Right ventricle myocardium inferior (tissue), 1 donor: ENCODE measurements at places on chromosomes 12 and 14.
A peak's percentile ranks its signal among the peaks of the same experiment; 100 is the strongest.

DNA sequence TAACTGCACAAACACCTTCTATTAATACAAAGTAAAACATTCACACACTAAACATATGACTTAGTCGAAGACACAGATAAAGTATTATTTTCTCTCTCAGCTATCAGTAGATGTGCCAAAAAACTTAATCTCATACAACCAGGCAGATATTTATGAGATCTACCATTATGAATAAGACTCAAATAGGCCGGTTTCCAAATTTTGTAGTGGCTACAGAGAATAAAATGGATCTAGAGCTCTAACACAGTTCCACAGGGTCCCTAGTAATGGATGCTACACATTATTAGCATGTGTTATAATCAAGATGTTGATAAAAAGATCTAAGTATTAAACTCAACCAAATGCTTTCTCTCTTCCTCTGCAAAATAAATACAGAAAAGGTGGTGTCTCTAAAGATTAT is 10.4 kb downstream of the SAV1 start:
- no peak for DNase-seq

DNA sequence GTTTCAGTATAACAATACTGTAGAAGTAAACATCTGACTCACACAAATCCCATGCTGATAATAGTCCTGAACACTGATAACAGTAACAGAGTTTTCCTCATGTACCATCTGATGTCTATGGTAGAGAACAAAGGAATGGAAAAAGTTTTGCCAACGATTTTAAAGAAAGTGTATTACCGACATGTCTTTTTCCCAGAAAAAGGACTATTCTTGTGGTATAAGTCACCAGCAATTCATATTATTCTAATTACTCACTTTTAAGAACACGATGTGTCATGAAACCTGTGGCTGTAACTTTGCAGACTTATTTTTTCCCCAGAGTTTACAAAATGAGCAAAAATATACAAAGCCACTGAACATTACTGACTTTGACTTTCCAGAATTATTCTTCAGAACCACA is 40.1 kb upstream of the DCN start:
- no peak for DNase-seq

GRCh38 chr12:124940143-124940392 is 25.6 kb upstream of the UBC start:
- no peak for DNase-seq

DNA sequence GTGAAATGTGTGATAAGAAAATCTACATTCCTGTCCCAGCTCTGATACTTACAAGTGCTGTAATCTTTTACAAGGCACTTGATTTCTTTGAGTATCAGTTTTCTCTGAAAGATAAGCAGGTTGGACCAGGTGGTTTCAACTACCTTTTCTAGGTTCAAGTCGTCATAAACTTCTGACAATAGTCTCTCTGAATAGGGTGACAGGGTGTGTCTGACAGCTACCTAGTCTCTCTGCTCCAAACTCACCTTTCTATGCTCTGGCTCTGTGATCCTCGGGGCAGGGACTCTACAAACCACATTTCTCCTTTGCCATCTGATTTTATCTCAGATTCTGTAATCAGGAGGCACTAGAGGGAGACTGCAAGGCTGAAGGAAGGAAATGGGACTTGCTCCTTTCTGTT is 137.7 kb upstream of the SYT1 start:
- DNase-seq = no peak

DNA sequence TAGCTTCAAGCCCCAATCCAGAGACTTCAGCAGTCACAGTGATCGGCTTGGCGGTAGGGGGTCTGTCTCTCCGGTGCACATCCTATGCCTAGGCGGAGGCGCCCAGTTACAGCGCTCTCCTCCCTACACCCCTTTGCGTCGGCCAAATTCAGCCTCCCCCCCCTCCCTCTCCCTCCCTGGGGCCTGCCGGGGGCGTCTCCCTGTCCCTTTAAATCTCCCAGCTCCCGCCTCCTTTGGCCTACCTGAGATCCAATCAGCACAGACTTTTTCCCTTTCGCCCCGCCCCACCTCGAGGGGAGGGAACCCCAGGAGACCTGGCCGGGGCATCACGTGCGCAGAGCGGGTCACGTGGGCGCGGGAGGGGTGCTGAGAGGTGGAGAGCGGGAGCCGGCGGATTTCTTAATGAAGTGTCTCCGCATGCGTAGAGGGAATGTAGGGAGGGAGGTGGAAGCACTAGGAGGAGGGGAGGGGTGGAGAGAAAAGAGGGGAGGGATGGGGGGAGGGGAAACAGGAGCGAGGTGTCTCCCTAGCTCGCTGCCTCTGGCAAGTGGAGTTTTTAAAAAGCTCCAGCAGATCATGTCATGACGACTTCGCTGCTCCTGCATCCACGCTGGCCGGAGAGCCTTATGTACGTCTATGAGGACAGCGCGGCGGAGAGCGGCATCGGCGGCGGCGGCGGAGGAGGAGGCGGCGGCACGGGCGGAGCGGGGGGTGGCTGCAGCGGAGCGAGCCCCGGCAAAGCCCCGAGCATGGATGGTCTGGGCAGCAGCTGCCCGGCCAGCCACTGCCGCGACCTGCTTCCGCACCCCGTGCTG is at the start of gene HOXC13:
TSS of gene HOXC13 (plus strand) at position 506 of the 815 bp plus-strand sequence. CDS start at position 582, 76 bp downstream.
- DNase-seq = no peak

DNA sequence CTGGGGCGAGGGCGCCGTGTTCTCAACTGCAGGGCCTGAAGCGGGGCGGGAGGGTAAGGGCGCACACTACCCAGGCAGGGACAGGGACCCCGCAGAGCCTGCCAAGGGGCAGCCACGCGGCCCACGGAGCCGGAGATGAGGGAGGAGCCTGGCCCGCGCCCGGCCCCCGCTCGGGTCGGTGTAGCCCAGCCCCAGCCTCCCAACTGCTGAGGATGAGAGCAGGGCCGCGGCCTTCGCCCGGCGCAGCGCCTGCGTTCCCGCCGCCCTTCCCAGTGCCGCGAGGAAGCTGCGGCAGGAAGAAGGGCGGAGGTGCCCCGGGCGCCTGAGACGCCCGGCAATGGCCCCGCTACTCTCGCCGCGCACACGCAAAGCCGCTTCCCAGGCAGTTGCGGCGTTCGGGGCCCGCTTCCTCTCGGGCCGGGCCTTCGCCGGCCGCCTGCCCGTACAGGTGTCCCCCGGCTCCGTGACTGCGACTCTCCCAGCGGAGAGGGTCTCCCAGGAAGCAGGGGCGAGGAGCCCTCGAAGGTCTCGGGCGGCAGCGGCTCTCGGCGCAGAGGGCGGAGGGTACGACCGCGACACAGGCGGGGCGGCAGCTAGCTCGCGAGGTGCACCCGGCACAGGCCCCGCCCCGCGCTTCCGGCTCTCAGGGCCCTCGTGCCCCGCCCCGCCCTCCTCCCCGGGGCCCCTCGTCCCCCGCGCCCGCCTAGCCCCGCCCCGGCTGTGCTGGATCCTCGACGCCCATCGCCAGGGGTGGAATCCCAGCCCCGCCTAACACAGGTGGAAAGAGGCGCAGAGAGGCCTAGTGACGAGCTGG is 24.8 kb upstream of the YY1 start:
- DNase-seq = peak; percentile 97

DNA sequence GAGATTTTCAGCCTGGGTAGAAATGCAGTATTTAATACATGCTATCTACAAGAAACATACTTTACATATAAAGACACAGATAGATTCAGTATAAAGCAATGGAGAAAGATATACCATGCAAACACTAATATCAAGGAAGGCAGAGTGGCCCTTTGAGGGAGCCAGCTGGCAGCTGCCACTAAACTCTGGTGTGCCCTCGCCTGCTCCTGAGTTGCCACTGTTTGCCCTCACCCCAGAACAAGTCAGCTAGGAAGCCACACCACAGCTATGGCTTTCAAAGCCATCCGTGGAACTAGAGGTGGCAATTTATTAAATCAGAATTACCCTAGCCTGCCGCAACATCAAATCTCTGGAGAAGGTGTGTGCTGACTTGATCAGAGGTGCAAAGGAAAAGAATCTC is 18.3 kb downstream of the PXN start:
- DNase-seq = no peak

DNA sequence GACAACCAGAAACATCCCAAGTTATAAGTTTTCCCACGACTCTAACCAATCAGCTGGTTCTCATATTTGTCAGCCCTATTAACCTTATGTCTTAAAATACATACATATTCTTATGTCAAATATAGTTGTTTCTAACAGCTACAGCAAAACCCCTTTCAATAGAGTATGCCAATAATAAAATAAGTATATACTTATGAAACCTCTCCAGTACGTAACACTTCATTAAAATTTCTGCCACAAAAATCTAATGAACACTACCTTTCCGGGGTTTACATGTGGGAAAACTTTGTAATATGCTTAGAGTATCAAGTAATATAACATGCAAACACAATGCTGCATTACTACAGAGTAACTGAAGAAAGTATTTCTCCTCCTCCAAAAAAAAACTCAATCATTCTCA is 1.8 kb downstream of the LRP6 start:
- DNase-seq = no peak

DNA sequence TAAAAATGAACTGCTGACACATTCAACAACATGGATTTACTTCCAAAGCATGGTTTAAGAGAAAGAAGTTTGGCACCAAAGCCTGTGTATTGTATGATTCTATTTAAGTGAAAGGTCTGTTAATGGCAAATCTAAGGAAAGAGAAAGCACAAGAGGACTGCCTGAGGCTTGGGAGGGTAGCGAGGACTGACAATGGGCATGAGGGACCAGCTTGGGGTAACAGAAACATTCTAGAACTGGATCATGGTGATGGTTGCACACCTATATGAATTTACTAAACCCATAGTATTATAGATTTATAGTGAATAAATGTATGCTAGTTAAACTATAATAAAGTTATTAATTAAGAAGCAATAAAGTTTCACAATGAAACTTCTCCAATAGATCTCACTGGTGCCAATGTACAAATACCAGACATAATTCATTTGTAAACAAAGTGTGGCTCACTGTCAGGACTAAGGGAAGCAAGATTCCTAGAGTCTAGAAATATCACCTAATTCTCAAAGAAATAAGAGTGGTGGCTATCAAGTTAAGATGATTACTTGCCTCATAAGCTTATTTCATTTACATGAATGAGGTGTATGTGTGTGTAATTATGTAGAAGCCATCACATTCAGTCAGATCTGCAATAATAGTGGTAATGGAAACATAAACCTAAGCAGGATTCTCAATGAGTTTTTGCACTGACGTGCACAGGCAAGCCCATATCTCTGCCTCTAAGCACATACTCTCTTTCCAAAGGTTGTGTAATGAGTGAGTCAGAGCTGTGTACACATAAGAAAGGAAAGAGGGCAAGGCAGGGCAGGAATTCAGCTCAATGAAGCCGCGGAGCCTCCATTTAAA is 353.4 kb downstream of the KCNH5 start:
- DNase-seq = no peak

DNA sequence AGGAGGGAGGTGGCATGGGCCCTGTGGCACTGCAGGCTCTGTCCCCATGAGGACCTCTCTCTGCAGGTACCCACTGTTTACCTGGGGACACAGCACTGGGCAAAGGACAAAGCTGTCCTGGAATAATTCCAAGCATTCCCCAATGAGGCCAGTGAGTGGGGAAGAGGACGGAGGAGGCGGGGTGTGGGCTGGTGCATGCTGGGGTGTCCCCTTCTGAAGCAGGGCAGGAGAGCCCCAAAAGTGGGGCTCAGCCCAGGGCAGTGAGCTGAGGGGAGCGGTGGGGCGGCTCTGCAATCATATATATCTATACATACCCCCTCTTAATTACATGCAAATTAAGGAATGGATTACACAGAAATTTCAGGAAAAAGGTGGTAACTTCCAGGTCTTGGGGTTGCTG is 315.8 kb downstream of the ADGRD1 start:
- no peak for DNase-seq

GRCh38 chr12:66003951-66004350 is 126.6 kb downstream of the LLPH start:
- no peak for DNase-seq

DNA sequence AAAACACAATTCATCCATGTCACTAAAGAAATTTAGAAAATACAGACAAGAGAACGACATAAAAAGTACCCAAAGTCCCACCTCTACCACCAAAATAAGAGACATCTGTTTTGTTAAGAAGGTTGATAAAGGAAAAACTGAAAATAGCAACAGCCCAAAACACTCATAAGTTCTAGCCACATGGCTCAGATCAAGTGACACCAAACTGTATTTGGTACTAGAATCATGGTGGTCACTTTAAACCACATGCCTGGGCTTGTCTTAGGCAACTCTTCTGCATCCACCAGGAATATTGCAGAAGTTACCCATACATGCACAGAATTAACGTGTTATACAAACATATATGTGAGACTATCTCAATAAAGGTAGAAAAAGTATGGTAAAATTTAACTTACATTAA is 78.2 kb upstream of the GTF2A1 start:
- DNase-seq = no peak

DNA sequence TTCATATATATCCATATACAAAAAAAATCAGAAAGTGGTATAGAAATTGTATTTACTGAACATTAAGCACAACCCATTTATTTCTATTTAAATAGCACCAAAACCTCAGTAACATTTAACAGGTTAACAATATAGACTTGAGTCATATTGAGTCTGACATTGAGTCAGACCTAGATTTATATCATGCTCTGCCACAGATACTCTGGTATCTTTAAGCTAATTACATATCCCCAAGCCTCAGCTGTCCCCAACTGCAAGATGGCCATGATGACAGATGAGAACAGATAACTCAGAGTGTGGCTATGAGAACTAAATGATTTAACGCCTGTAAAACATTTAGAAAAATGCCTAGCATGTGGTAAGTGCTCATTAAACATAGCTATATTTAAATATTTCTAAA is 40.3 kb downstream of the IFNG start:
- no peak for DNase-seq

DNA sequence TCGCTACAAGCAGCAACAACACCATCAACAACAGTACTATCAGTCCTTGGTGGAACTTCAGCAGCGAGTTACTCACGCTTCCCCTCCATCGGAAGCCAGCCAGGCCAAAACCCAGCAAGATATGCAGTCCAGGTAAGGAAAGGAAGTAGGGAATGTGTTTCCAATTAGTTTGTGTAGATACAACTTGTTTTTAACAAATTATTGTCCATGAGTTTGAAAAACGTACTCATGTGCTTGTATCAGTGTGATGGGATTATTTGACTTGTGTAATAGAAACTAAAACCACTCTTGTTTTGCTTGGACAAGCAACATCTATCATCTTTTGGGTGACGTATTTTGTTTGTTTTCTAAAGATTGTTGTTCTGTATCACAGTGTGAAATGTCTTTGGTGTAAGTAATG is 137.9 kb downstream of the NAV3 start:
- DNase-seq = no peak

DNA sequence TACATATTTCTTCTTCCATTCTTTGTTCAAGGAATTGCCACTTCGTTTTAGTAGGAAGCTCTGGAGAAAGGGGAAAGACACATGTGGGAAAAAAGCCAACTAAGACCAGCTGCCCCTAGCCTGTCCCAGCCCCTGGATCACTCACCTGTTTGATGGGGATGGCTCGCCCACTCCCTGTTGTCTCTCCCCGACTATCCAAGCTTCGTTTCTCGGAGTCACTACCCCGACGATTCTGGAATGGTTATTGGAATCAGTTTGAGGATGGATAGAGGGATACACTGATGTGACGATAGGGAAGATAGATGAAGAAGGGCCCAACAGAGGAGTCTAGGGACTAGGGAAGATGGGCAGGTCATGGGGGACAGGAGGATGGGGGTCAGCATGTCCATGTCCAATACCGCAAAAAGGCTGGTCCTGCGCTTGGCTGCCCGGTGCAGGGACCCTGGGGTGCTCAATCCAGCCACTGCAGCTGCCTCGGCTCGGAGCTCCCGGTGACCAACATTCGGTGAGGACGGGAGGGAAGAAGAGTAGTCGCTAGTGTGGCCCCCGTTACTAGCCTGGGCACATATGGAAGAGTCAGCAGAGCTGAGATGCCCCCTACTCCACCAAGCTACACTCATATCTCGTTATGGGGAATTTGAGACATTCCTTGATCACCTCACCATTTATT is 7.0 kb downstream of the AGAP2 start:
- DNase-seq = no peak

- DNase-seq = no peak
Observed at GRCh38 chr14:78383060-78383459, 212.9 kb downstream of the NRXN3 start.
